ENCODE measurements at places on chromosomes 2 and 18.

- DNase-seq: no peak
Measured at GRCh38 chr18:3119401-3120341, 100.1 kb downstream of the MYOM1 start.

GRCh38 chr2:64145714-64146113 lies 1.5 kb upstream of the PELI1 start:
- no peak for DNase-seq

GRCh38 chr2:105139556-105140239 lies 101.8 kb downstream of the MRPS9 start:
- DNase-seq: no peak

DNA sequence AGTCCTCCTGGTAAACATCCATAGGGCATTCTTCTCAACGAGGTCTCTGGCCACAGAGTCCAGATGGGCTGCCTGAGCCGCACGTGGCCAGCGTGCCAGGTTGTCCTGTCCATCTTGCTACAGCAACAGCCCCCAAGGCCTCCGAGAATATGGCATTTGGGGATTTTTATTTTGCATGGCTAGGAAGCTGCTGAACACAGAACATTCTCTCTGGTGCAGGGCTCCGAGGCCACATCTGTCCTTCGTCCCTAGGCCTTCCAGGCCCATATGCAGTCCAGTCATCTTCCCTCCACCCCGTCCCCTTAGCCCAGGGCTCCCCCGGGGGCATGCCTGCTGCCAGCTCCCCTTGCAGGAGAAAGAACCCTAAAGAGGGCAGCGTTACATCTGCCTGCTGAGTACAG lies 2.3 kb downstream of the HDAC4 start:
- DNase-seq: no peak

DNA sequence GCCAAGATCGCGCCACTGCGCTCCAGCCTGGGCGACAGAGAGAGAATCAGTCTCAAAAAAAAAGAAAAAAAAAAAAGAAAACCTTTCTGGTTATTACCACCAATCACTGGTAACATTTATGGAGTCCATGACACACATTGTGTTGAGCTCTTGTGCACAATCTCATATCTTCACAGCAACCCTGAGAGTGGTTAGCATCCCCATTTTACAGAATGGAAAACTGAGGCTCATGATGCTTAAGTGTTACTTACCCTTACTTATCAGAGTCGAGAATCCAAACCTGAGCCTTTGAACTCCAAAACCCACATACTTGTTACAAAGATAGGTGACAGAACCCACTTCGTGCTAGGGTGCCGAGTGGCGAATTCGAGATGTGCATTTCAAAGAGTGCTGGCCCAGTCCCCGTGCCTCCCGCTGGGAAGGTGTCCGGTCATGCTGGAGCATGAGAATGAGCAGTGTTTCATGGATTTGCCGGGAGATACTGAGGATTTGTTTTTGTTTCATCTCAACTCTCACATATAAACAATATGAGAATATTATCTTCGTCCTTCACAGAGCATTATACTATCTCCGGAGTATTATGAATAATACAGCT lies 50.9 kb downstream of the CYP27C1 start:
- no peak for DNase-seq

DNA sequence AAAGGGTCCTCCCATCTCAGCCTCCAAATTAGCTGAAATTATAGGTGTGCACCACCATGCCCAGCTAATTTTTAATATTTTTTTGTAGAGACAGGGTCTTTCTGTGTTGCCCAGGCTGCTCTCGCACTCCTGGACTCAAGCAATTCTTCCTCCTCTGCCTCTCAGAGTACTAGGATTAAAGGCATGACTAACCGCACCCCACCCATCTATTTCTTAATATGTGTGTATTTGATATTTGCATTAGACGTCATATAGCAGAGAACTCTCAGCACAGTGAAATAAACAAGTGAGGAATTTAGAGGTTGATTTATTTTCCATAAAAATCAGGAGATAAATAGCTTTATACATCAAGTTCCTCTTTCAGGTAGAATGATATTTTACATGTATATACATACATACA lies 213.5 kb downstream of the FSIP2 start:
- DNase-seq: no peak

GRCh38 chr2:114919985-114920384 lies 477.5 kb downstream of the DPP10 start:
- no peak for DNase-seq

GRCh38 chr2:38200598-38200997 lies 124.6 kb upstream of the CYP1B1 start:
- DNase-seq: no peak

GRCh38 chr2:128373451-128374000 lies 54.9 kb upstream of the HS6ST1 start:
- no peak for DNase-seq

- DNase-seq: no peak
Measured at GRCh38 chr2:82591718-82592117, 1867.4 kb downstream of the SUCLG1 start.

- no peak for DNase-seq
Measured at GRCh38 chr2:40072442-40073232, 293.6 kb upstream of the THUMPD2 start.

DNA sequence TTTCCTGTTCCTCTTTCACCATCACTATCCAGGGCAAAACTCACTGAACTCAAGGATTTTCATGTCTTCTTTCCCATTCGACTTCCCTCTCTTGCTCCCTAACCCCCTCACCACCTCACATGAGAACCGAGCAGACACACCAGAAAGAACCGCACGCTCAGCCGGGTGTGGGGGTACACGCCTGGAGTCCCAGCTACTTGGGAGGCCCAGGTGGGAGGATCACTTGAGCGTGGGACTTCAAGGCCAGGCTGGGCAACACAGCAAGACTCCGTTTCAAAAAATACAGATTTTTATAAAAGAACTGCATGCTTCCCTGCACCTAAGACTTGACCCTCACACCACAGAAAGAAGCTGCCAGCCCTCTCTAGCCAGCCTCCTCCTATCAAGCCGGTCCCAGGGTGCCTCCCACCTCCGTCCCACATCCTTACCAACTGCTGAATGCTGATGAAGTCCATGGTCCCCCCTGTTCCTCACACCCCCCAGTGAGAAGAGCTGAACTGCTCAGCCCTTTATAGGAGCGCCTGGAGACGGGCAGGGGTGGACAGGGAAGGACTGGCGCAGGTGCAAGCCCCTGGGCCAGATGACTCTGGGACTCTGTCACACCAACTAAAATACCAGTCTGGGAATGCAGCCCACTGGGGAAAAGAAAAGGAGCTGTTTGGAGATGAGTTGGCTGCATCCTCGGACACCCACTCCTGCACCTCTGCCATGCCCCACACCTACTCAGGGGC lies at the start of gene ANKRD23:
Gene ANKRD23 (minus strand): TSS at position 484 of the 731 bp plus-strand sequence. CDS start 29 bp downstream, at position 455.
- DNase-seq: no peak

GRCh38 chr2:179524809-179525339 lies 260.2 kb upstream of the SESTD1 start:
- no peak for DNase-seq

- DNase-seq: no peak
Measured at GRCh38 chr2:181123798-181124231, 143.4 kb downstream of the UBE2E3 start.

DNA sequence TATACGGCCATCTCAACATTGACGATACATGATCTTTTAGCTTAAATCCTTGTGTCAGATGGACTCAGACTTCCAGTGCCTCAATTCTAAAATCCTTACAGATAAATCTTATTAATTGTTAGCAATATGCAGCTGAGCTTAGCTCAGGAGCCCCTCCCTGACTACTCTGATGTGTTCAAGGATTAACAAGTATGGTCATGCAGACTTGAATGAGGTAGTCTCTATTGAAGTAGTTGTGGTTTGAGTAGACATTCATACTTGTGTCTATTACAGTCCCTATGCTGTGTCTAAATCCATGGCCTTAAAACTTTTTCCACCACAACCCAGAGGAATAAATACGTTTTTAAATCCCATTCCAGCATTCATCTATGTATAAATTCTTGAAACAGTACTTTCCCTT lies 119.5 kb downstream of the NUP35 start:
- no peak for DNase-seq

GRCh38 chr2:229800997-229801754 lies 86.8 kb upstream of the DNER start:
- DNase-seq: peak; percentile 42

Measured in neuronal stem cell (in vitro differentiated cells).